Activated T-helper 2 cell treated with anti-CD3 and anti-CD28 coated beads, Interferon-gamma antibody, Interleukin-2, Interleukin-4, amounts not matched to agents 10 μg/mL and 5 μg/mL and 100 μg/mL, durations not matched to agents 14 hours and 24 hours and 36 hours (primary cell): ENCODE measurements at places on chromosomes 5 and 9.

DNA sequence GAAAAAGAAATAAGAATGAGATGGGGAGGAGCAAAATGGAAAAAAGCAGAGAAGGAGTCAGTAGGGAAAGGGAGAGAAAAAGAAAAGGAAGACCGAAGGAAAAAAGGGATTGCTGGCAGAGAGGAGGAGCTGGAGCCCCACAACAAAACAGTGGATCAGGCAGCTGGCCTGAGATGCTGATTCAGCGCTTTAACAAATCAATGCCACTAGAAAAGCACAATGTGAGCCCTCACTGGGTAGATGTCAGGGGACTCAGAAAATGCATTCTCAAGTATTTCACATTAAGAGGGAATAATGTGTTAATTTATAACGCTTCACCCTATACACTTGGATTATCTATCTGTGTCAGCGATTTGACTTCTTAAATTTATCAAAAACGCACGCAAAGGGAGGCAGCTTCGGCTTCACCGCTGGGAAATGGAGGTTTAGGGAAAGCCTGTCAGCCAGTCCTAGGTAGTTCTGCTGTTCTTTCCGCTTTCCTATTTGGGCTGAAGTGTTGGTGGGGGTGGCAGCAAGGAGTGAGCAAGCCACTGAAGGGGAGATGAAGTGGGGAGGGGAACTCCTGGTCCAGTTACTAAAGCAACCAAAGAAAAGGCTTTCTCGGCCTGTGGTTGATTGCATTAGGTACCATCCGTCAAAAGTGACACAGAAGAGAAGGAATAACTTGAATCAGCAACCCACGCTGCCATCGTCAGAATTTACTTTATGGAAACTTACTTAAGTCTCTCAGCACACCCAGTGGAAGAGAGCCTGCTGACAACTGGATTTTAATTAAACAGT is 161.6 kb downstream of the BNC2 start:
- no peaks in the 10 kb centered on the region for H3K4me1 ChIP-seq
- no peaks in the 10 kb centered on the region for H3K36me3 ChIP-seq
- DNase-seq, result no peak
- H3K4me3 ChIP-seq, result no peak overlapping the region

DNA sequence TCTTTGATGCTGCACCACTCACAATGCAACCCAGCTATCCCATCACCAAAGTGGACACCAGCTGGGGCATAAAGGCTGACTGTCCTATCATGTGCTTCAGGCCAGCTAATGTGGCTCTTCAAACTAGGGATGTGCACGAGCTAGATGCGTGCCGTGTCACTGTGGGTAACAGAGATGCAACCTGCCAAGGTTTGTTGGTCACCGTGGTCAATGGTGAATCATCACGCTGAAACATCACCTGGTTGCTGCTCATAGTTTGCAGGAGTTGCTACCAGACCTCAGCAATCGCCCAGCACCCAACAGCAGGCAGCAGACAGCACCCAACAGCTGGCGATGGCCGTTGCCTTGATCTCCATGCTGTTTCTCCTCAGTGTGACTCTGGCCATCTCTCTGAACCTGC is 2.1 kb upstream of the PCDHGA1 start:
- peaks cover 9% of the 10 kb centered on the region for H3K4me1 ChIP-seq
- H3K27me3 ChIP-seq, result peaks cover 17% of the 10 kb centered on the region
- no peak overlapping the region for H3K27ac ChIP-seq
- DNase-seq, result no peak
- H3K4me3 ChIP-seq, result no peak overlapping the region

DNA sequence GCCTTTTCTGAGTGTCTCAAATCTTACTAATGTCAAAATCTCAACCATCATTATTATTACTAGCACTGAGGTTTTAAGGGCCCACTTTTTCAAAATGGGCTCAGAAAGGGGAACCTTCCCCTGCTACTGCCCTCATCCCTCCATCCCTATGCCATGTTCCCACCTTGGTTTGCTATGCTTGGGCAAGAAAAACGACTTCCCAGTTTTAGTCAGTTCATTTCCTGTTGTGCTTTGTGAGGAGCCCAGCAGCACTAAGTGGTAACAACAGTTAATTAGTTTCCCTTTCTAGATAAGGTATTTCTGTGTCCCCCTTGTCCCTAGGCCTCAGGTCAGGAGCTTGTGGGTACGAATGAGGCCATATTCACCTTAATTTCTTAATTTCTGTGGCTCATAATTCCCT is 595.2 kb downstream of the RAB3C start:
- H3K4me1 ChIP-seq, result peaks cover 34% of the 10 kb centered on the region
- peaks cover 10% of the 10 kb centered on the region for H3K27me3 ChIP-seq
- no peak for DNase-seq
- H3K36me3 ChIP-seq, result peaks cover 3% of the 10 kb centered on the region

DNA sequence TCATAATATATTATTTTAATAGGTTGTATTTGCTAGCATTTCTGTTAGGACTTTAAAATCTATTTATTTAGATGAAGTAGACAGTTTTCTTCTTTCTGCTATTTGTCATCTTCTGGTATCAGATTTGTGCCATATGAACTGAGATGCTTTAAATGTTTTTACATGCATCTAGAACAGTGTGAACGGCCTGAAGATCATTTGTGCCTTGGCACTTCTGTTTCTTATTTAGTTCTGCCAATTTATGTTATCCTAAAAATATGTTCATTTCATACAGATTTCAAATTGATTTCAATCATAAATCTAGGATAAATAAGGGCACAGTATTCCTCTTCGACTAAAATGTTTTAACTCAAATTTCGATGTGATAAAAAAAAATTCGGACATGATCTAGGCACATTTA is 16.1 kb downstream of the ZBTB34 start:
- DNase-seq, result no peak
- no peak overlapping the region for H3K27ac ChIP-seq
- peaks cover 21% of the 10 kb centered on the region for H3K36me3 ChIP-seq
- peaks cover 18% of the 10 kb centered on the region for H3K4me1 ChIP-seq

DNA sequence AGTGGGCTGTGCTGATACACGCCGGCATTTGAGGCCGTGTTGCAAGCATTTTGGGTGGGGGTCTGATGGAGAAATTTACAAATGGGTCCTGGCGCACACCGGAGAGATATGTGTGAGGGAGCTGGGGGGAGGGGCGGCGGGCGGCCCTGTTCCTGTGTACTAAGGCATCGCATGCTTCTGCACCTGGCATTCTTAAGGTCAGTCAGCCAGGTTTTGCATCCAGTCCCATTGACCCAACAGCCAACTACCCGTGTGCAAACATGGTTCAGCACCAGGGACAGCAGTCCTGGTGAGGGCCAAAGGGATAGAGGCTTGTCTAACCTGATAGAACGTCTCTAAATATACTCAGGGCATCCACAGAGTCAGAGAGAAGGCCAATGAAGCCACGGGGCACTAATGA is 839 bp downstream of the GABRG2 start:
- no peaks in the 10 kb centered on the region for H3K36me3 ChIP-seq
- no peak for DNase-seq
- no peaks in the 10 kb centered on the region for H3K27me3 ChIP-seq
- H3K4me1 ChIP-seq, result no peaks in the 10 kb centered on the region
